ENCODE measurements at places on chromosomes 12 and 14.
A peak's percentile ranks its signal among the peaks of the same experiment; 100 is the strongest.

DNA sequence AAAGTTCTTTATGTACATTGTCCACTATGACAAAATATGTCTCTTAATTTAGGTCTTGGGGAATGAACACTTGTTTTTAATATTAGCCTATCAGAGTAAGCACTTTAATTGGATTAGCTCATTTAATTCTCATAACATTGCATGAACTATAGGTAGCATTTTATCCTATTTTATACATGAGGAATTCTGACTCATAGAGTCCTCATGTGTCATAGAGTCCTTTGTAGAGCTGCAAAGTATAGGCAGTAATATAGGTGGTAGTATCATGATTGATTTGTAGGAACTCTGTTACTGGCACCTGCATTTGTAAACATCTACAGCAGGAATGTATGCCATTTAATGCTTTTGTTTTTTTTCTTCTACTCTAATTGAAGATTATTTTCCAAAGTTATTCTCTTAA lies 96.0 kb downstream of the GPHN start:
- no peak for DNase-seq

GRCh38 chr12:109250523-109250922 lies 58.6 kb downstream of the FOXN4 start:
- DNase-seq = no peak

DNA sequence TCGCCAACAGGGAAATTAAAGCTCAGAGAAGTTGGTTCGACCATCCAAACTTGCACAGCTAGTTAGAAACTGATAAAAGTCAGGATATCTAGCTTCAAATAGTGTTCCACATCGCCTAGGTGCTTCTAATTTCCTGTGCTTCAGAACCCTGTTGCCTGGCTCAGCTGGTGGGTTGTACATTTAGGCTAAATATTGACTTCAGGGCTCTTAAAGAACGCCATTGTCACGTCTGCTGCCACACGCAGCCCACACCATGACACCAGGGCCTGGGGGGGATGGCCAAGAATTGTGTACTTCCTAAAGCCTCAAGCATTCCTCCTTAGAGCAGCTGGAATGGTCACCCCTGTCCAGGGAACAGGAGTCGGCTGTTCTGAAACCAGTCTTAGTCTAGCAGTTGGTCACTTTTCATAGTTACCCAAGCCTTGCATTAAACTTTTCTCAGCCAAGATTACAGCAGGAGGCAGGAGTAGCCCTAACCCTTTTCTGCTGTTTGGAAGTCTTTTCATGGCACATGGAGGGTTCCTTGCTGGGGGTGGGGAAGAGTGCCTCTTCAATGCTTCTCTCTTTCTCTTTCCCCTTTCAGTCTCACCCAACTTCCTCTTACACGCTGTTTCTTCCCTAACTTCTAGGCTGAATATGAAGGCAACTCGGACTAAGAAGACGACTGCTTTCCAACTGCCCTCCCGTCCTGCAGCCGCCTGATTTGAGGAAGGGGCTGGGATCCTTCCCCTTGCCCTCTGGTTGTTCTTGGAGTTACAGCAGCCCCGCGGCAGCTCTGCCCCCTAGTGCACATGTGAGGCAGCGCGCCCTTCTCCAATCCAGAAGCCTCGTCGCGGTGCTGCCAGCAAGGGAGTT lies 17.1 kb downstream of the FOS start:
- peak; percentile 74 for DNase-seq

DNA sequence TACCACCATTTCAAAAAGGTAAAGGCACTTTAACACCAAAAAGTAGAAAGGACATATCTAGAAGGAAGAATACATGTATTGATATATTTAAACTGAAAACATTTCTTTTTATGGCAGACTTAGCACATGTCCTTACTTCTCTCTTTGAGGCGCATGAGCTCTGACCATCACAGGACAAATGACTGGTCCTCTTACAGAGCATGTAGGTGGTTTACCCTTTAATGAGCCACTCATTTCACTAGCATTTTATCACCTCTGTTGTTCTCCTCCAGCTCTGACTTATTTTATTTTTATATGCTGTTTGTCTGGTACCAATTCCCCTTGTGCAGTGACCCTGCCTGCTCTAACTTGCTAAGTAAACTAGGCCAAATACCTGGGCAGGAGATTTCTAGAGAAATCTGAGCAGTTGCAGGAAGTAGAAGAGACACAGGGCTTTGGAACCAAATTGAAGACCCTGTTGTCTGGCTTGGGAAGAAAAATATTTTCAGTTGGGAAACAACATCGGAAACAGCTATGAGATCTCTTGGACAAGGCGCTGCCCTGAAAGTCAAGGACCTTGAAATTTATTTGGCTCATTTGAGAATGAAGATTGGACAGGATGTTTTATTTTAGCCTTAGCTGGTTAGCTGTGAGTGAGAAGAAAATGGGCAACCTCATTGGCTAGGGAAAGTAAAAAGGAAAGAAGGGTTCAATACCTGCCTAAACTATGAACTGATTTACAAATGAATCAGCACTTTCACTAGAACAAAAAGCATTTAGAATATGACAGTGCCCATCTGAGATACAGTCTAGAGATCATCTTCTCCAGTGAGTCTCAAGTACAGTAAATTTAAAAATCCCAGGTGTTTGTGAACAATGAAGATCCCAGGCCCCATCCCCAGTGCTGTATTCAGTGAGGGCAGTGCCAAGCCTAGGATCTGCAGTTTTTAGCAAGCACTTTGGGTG lies 374.4 kb downstream of the ZFP36L1 start:
- no peak for DNase-seq

GRCh38 chr12:508795-509194 lies 49.1 kb downstream of the B4GALNT3 start:
- DNase-seq = no peak

- DNase-seq = no peak
Measured at GRCh38 chr12:4432878-4433744, 12.5 kb downstream of the FGF6 start.

DNA sequence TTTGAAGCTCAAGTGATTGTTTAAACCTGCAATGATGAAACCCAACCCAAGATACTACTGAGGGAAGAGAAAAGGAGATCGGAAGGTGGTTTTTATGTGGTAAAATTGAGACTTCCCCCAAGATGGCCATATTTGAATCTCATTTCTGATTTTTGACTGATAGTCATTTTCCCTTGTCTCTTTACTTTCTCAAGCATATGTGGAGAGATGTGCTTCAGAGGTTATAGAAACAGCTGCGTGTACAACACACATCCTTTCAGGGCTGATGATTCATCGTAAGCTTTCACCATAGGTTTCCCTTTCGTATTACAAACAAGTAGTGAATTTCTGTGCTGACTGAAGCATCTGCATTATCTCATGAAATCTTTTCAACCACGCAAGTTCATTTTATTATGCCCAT lies 276.2 kb downstream of the EMP1 start:
- no peak for DNase-seq

GRCh38 chr12:21350975-21351374 lies 16.3 kb upstream of the SLCO1A2 start:
- DNase-seq = no peak

- DNase-seq = peak; percentile 38
Measured at GRCh38 chr14:76456200-76456599, 80.3 kb downstream of the ESRRB start.

DNA sequence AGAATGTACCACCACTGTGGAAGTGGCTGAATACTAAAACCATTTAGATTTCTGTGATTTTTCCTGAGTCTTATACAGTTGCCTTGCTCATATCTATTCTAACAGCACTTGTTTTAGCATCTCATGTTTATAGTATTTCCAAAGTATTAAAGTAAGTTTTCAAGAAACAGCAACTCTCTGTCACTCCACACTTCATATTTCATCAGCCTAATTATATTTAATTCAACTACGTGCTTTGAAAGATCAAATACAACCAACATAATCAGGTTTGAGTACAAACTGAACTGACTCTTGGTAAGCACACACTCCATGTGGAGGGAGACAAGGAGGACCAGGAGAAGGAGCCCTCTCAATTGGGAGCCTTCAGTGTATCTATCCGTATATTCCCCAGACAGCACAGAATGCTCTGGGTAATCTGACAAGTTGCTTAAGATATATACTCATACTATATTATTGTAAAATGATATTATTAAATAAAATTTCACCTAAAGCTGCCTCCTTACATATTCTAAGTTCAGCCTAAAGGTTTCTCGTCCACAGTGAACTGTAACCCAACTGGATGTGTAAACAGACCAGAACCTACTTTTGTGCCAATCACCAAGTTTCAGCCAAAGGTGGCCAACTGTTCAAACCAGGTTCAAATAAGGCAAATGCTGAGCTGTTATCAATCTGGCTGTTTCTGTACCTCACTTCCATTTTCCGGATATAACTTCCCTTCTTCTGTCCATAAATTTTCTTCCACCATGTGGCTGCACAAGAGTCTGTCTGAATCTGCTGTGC lies 105.0 kb upstream of the RASSF8 start:
- DNase-seq = no peak

GRCh38 chr12:116332705-116333380 lies 55.4 kb upstream of the MED13L start:
- no peak for DNase-seq

GRCh38 chr12:68971404-68971803 lies 38.4 kb upstream of the CPM start:
- no peak for DNase-seq

GRCh38 chr12:88113871-88114270 lies 28.0 kb downstream of the CEP290 start:
- no peak for DNase-seq

GRCh38 chr14:96177766-96178375 lies 26.8 kb upstream of the BDKRB2 start:
- no peak for DNase-seq
